NCI-H1105 (cell line): ENCODE measurements at places on chromosomes 12 and 14.

DNA sequence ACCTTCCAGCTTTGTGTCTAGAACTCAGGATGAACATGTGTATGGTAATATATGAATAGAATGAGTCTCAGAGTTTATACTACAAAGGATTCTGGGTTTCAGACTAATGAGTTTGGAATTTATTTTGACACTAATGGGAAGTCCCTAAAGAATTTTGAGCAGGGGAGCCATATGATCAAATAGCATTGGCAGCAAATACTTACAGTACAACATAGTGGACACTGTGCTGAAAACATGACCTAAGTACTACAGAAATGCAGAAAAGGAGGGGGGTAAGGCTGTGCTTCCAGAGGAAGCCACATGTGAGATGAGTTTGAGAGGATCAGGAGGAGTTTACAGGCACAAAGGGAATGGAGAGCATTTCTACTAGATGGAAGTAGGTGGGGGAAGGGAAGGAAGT, 225.8 kb downstream of the C12orf42 start:
- no peak for DNase-seq

DNA sequence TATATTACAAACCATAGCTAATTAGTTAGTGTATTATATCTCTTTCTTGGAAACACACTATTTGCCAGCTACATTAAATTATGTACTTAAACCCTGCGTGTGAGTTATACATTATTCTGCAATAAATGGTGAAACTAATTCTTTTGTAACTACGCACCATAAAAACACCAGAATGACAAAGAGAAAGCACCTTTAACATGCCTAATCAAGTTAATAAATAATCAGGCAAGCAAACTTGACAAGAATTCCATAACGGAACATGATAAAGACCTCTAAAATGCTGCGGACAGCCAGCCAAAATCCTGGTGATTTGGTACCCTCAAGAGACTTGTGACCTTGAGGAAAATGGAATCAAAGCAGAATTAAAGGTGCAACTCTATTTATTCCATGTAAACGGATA, 375.3 kb upstream of the KITLG start:
- DNase-seq: no peak

DNA sequence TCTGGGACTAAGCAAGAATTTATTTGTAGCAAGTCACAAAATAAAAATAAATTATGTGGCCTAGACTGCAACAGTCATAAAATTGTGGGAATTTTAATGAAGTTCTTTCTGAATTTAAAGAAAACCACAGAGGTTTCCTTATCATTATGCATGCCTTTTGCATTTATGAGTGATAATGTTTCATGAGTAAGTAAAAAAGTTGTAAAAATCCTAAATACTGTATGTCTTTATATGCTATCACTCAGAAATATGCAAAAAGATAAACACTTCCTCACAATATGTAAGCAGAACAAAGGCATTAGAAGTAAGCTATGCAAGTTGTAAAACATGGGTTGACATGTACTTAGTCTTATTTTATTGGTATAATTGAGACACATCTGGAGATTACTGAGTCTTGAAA, 239.4 kb upstream of the PDE3A start:
- no peak for DNase-seq

DNA sequence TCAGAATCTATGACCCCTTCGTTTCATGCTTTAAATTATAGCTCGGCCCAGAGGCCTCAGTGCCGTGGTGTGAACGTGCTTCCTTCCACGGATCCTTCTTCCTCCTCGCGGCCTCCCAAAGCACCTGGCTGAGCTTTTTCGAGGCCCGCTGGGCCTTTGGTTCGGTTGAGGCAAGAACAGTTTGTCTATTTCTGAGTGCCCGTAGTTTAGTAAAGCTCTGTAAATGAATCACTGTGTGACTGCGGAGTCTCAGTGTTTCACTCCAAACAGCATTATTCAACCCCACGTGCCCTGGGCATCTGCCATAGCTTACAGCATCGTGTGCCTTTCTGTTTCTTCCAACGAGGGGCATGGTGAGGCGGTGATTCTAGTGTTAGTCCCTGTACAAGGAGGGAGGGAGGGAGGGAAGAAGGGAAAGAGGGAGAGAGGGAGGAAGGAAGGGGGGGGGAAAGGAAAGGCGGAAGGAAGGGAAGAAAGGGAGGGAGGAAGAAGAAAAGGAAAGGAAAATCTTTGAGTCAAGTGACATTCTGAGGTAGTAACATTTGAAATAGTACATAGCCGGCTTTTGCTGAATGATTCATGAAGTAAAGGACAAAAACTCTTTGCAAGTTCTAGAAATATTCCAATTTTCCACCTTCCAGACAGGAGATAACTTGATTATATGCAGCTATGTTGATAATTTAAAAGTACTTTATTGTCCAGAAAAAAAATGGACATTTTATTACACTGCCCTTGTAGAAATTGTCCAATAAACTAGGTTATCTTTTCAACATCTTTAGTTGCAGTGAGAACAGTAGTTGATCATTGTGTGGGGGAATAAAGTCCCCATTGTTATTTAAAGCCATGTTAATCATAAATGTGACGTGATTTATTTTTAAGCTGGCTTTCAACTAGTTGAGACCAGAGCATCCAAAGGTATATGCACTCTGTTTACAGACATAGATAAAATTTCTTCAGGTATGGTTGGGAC, 1.2 kb upstream of the TRIM9 start:
- no peak for DNase-seq

DNA sequence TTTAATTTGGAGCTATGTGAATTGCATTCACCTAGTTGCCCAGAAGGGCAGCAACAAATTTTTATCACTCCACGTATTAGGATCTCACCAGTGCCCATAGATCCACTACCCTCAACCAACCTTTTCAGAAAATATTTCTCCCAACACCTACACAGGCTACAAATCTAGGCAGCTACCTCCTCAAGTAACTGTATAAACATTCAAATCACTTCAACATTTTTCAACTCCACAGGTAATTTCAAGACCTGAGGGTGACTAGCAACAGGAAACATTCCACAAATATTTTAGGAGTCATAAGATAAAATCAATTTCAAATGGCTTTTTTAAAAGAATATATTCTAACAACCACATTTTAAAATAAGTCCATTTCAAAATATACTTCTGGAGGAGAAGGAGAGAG, 12.9 kb downstream of the PHLDA1 start:
- no peak for DNase-seq

DNA sequence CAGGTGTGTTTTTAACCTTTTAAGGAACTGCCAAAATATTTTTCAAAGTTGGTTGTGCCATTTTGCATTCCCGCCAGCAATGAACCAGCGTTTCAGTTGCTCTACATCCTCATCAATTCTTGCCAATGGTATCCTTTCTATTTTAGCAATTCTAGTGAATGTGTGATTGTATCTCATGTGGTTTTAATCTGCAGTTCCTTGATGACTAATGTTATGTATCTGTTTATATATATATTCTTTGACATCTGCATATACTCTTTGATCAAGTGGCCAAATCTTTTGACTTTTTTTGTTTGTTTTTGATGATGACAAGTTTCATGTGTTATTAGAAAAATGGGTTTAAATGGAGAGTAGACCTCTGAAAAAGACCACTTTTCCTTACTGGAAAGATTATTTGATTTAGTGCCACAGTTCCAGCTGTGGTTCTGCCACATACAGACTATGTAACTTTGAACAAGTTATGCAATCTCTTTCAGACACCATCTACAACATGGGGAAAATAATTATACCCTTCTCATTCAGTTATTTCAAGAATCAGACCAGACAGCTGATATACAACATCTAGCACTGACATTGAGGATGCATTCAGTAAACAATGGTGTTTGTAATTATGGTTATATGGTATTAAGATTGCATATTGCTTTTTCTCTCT, 146.3 kb upstream of the CNOT2 start:
- no peak for DNase-seq

DNA sequence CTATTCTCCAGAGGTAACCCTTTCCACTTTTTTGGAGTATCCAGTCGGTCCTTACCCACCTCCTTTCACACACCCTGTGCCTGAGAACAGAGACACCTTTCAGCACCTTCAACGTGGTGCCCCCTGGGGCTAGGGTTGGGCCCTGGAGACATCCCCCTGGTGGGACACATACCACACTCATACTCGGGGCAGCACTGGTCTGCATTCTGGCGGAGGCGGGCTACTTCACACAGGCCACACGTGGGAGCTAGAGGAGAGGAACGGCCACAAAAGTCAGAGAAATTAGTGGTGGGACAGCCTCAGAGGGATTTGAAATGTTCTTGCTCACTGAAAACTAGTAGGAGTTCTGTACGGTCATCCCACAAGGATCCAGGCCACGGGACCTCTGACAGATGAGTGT, 39.8 kb upstream of the ANO2 start:
- no peak for DNase-seq

- peak; percentile 19 for DNase-seq
Observed at GRCh38 chr12:115998119-115998633, 279.3 kb downstream of the MED13L start.

- DNase-seq: no peak
Observed at GRCh38 chr14:23816371-23816770, 137.2 kb upstream of the DHRS4 start.

- no peak for DNase-seq
Observed at GRCh38 chr12:132774646-132775275, 13.1 kb upstream of the ANKLE2 start.

- no peak for DNase-seq
Observed at GRCh38 chr14:84579292-84579691, 950.7 kb upstream of the FLRT2 start.

DNA sequence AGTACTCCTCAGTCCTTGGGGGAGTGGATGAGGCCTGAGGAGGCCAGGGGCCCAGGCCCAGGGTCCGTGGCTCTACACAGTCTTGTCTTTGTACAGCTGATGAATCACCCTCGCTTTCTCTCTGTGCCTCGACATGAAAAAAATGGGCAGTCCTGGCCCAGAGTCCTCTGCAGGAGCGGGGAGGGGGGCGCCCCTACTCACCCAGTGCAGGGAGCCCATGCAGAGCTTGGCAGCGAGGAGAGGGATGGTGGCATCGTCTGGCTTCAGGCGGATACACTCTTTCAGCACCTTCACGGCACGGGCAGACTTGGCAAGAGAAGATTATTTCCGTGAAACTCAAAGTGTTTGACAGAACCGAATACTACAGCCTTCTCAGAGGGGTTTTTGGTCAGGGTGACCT, 159.3 kb downstream of the TTC7B start:
- no peak for DNase-seq

DNA sequence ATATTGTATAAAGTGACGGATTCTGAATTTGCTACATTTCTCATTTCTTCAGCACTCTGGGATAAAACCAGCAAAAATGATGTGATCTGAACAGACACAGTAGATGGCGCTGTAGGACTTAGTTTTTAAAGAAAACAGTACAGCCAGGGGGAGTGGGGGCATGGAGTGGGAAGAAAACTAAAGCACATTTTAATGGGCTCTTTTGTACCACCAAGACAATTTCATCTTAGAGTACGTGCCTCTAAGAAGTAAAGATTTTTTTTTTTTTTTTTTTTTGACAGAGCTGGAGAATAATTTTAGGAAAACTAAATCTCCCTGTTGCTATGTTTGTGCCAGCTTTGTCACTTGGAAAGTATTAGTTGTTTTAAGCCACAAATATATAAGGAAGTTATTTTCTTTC, 124.4 kb downstream of the RAD51B start:
- peak; percentile 66 for DNase-seq

DNA sequence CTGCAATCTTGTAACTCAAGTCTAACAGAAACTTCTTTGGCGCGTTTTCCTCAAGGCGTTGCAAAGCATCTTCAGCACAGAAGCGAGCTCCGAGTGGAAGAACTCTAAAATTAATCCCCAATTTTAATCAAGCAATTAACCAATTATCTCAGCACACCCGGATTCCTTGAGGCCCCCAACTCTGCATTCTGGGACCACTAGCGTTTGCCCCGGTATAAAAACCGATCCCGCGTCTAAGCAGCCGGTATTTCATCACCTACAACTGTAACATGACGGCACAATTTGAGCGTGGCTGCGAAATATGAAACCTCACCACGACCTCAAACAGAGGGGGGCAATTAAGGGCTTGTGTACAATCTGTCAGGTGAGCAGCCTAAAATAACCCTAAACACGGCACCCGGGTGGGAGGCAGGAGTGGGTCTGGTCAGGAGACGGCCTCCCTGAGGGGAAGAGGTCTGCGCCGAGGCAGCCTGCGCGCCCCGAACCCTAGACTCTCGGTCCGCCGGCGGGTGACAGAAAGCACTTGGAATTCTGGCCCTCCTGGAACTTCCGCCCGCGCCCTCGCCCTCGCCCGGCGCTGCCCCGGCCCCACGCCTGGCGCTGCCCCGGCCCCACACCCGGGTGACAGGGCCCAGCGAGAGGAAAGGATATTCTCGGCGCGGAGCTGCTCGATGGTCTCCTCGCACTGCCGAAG, 594 bp downstream of the ZCCHC8 start:
- DNase-seq: peak; percentile 43

DNA sequence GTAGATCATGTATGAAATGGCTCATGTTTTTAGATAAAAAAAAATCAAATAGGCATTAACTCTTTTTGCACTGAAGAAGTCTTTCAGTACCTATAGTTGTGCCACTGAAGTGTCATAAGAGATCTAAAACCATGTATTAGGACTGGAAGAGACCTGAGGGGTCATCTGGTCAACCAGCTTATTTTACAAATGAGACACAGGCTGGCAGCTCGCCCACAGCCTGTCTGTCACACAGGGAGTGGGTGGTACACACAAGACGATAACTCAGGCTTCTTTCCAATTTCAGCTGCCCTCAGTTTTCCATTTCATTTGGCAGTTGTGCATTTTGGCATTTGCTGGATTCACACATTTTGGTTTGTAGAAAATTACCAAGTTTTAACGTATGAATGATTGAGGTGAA, 34.7 kb downstream of the C12orf75 start:
- no peak for DNase-seq

DNA sequence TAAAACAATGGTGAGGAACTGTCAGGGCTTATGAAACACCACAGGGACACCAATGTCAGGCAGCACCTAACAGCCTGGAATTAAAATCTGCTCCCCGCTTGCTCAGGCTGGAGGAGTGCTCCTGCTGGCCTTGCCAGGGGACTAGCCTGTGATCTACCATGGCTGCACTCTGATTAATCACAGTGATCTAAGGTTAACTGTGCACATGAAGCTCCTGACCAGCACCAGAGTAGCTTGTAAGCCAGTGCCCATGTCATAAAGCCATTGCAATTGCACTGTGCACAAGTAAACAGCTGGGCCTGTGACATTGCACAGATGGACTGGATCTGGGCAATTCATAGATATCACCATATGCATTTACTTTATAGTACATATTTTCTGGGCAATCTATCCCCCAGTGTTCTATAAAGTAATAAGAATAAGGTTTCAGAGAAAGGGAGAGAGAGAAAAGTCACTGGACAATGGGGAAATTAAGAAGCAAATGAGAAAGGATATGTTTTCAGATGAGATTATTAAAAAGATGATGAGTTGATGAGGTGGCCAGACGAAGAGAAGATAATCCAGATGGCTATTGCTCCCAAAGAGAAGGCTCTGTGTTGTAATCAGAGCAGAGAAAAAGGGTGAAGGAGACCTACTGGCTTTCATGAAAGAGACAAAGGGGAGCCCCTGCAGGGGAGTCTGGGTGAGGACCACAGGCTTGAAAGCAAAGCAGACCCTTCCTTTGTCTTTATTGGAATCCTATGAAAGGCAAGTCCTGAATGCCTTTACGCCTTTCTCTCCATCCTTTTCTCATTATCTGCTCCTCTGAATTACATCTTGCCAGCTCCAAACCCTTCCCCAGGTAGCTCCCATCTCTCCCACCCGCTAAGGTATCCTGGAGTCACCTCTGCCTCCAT, 145.8 kb downstream of the SLC38A6 start:
- DNase-seq: no peak
